ENCODE measurements at places on chromosomes 4 and X. TPM values are rescaled to one million over a fixed set of nuclear protein-coding genes. Genes with fewer than 3 reads are reported as not detected.

The TKTL2 gene
- total RNA-seq: not detected

The CA5B gene
- total RNA-seq: 8.5 TPM

The MAOB gene
- 5.5 TPM for total RNA-seq

The OPRPN gene
- not detected for total RNA-seq

The ZNF157 gene
- total RNA-seq: 0.43 TPM

The MAP3K15 gene
- total RNA-seq: not detected

The NKX3-2 gene
- total RNA-seq: 0.60 TPM

The SMIM43 gene
- 14.8 TPM for total RNA-seq

The CNGA1 gene
- total RNA-seq: not detected

The ADAM29 gene
- not detected for total RNA-seq

The FOXR2 gene
- not detected for total RNA-seq

The CYTL1 gene
- total RNA-seq: not detected

The GYPA gene
- total RNA-seq: not detected

The DMRTC1 gene
- not detected for total RNA-seq

The F9 gene
- not detected for total RNA-seq

The SCRG1 gene
- total RNA-seq: 0.09 TPM

The SETD7 gene
- 48.4 TPM for total RNA-seq

The ADH1A gene
- total RNA-seq: 0.16 TPM

The HSFX3 gene
- not detected for total RNA-seq

The EPHA5 gene
- 0.52 TPM for total RNA-seq

The FABP2 gene
- not detected for total RNA-seq

The PAK3 gene
- total RNA-seq: 1.4 TPM

The RBMXL3 gene
- total RNA-seq: not detected

The EXOC1L gene
- not detected for total RNA-seq

The DGAT2L6 gene
- not detected for total RNA-seq

The S100G gene
- not detected for total RNA-seq

The ZXDA gene
- total RNA-seq: 3.6 TPM

The PGRMC2 gene
- total RNA-seq: 15.0 TPM

The ARMCX1 gene
- 103 TPM for total RNA-seq

The CSAG2 gene
- total RNA-seq: not detected

The PRKG2 gene
- 20.3 TPM for total RNA-seq

The FGG gene
- not detected for total RNA-seq

The TLR6 gene
- total RNA-seq: 0.95 TPM

The BMPR1B gene
- total RNA-seq: 0.47 TPM

The MAGEA1 gene
- total RNA-seq: not detected

The TMEM35A gene
- total RNA-seq: 20.6 TPM

The MYOZ2 gene
- total RNA-seq: not detected

The PF4V1 gene
- 1.9 TPM for total RNA-seq

The PDHA1 gene
- total RNA-seq: 80.7 TPM

The GAK gene
- total RNA-seq: 41.0 TPM

The TNMD gene
- total RNA-seq: not detected

The ATP5ME gene
- total RNA-seq: 447 TPM

The REELD1 gene
- not detected for total RNA-seq

The MAB21L2 gene
- total RNA-seq: 0.32 TPM

The OR13H1 gene
- not detected for total RNA-seq

The NOCT gene
- total RNA-seq: 5.0 TPM

The TCEAL7 gene
- 74.1 TPM for total RNA-seq

The CISD2 gene
- 35.9 TPM for total RNA-seq

The ALB gene
- not detected for total RNA-seq

The SSX5 gene
- not detected for total RNA-seq

The F8A2 gene
- not detected for total RNA-seq
